NCI-H1694 (cell line): ENCODE measurements at places on chromosomes 5 and 9.

GRCh38 chr9:95070549-95071021 lies 246.9 kb downstream of the FANCC start:
- no peak for DNase-seq

DNA sequence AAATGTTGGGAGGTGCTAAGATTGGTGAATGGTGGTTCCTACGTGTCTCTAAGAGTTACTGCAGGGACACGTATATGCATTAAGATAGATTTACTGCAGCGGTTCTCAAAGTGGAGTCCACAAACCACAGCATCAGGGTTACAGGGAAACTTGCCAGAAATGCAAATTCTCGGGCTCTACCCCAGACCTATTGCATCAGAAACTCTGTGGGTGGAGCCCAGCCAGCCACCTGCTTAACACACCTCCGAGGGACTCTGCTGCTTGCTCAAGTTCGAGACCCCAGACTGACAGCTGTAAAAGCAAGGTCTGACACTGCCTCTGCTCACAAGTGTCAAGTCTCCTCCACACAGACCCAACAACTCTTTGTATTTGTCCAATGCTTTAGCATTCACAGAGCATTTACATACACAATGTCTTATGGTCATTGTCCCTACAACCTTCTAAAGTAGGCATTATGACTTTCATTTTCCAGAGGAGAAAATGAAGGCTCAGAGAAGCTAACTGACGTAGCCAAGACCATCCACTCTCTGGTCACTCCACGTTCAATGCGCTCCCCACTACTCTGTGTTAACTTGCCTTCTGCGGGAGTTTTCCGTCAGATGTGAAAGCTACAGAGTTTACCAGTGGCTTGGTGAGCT lies 48.8 kb downstream of the HSD17B3 start:
- no peak for DNase-seq

- no peak for DNase-seq
These were observed 581.4 kb downstream of the RAB3C start for GRCh38 chr5:59164041-59164830.

GRCh38 chr5:1564182-1564748 lies 40.5 kb upstream of the LPCAT1 start:
- DNase-seq = no peak

- DNase-seq = no peak
These were observed 3.1 kb upstream of the SFXN1 start for GRCh38 chr5:175475248-175475647.

- DNase-seq = no peak
These were observed 115.2 kb upstream of the CXCL14 start for GRCh38 chr5:135694012-135694411.

- no peak for DNase-seq
These were observed 14.4 kb downstream of the ELP1 start for GRCh38 chr9:108919517-108919916.

DNA sequence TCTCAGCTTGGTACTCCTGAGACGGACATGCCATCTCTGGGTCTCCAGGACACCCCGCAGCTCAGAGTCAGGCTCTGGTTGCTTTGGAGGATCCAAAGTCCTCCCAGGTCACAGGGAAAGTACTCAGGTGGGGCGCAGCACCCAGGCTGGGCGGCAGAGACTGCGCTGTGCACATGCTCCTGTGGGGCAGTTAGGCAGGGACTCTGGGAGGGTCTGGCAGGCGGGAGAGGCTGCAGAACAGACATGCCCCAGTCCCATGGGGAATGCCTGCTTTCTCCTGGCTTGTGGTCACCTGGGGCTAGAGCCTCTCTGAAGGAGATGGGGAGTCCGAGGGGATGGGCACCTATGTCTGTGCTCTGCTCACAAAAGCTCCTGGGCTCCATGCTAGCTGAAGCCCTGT lies 45.3 kb upstream of the ITGA2 start:
- no peak for DNase-seq

- no peak for DNase-seq
These were observed 230.4 kb downstream of the DOCK8 start for GRCh38 chr9:445033-445432.
